Activated T-cell treated with anti-CD3 and anti-CD28 coated beads, Interleukin-2, amount 50 U/mL, for 48 hours (primary cell): ENCODE measurements at places on chromosomes 16 and 17.

DNA sequence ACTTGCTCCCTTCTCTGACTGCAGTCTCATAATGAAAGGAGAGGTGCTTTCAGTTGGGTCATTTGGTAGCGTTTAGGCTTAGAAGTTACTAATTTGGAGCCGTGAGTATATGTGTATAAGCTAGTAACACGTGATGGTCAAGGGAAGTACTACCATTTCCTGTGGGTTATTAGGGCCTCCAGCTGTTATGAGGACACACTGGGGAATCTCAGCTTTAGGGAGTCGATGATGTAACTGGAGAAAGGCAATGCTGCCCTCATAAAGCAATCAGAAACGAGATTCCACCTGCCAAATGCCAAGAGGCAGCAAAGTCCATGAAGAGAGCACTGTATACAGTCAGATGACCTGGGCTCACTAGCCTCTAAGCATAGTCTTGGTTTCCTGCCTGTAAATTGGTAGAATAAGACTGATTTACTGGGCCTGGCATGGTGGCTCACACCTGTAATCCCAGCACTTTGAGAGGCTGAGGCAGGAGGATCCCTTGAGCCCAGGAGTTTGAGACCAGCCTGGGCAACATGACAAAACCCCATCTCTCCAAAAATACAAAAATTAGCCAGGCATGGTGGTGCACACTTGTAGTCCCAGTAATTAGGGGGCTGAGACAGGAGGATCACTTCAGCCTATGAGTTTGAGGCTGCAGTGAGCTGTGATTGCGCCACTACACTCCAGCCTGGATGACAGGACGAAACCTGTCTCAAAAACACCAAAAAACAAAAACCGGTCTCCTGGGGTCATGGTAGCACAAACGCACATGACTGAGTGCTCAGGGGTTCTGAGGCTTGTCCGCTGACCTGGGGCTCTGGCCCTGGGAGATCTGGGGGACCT is 53.0 kb downstream of the SF3B3 start:
- DNase-seq: no peak

GRCh38 chr17:45320931-45321461 is 4.2 kb upstream of the MAP3K14 start:
- no peak for DNase-seq

GRCh38 chr16:51134876-51135275 is 16.2 kb downstream of the SALL1 start:
- no peak for DNase-seq

DNA sequence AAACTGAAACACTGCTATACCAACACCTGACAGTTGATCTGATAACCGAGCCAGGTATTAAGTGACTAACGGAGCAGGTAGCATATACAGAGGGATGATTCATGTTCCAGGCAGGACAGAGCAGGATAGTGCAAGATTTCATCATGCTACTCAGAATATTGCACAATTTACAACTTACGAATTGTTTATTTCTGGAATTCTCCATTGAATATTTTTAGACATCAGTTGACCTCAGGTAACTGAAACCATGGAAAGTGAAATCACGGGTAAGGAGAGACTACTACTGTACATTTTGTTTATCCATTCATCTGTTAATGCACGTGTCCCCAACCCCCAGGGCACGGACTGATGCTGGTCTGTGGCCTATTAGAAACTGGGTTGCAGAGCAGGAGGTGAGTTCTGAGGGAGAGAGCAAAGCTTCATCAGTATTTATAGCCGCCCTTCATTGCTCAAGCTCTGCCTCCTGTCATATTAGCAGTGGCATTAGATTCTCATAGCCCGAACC is 14.5 kb upstream of the PPM1E start:
- DNase-seq: no peak

DNA sequence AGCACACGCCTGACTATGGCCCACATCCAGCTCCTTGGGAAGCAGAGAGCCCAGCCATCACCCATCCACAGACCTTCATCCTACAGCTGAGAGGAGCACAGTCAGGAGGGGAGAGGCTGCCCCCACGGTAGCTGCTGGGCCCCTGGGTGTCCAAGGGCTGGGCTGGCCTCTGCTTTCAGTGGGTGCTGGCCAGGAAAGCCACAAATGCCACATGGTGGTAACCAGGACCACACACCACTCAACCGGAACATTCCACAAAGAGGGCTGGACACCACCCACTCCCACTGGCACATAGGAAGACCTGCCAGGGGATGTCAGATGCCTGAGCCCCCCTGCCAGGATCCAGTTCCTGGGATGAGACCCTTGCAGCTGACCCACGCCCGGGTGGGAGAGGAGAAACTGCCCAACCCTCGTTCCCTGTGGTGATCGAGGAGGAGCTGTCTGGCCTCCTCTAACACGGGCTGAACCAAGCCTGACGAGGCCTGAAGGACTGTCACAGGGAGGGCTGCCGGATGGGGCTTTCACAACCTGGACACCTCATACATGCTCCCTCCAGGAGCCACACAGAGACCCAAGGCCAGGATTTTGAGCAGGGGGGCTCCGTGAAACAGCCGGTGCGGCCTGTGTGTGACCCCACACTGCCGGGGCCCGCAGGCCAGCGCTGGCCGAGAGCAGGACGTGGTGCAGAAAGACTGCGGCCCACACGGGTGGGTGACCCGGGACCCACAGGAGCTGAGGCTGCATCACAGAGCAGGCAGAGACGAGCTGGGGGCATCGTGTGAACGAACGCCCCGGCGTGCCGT is 30.7 kb downstream of the PIEZO1 start:
- DNase-seq: no peak

- peak; percentile 93 for DNase-seq
These were observed 63.5 kb upstream of the PVALEF start for GRCh38 chr17:81101614-81102306.

GRCh38 chr16:52494621-52495020 is 52.3 kb downstream of the TOX3 start:
- DNase-seq: no peak

GRCh38 chr17:82483836-82484235 is 25.3 kb downstream of the NARF start:
- no peak for DNase-seq
